Activated gamma-delta T cell treated with Interleukin-2 at 50 U/mL for 16 hours (primary cell): ENCODE measurements at places on chromosomes 2 and 18.

DNA sequence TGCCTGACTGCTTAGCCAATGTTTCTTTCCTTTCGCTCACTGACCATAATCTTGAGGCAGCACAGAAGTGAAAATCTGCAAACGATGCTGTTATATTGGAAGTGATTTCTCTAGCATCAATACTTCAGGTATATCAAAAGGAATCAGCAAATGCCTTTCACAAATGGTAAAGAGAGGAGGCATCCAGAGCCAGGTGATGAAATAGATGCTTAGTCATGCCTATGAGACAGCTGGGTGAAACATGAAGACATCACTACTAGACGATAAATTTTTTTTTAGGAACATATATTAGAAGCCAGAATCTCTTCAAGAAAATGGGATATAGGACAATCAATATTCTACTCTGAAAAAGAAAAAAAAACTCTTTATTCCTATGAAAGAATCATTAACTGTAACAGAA is 249.2 kb upstream of the SLC39A10 start:
- DNase-seq, result no peak

DNA sequence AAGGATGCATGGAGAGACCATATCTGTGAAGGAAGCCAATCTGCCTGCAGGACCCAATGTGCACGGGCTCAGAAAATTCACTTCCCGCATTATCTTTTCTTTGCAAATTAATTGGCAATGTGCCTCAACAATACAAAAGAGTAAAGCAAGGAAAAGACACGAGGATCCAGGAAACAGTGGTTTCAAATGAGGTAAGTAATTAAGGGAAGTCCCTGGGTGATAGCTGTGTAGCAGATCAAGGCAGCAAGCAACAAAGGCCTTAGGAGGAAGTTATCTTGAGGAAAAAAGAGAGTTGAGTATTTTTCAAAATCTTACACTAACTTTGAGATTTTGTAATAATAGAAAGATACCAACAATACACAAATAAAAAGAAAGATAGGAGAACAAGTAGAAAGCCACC is 44.3 kb upstream of the TGIF1 start:
- no peak for DNase-seq

GRCh38 chr18:24964216-24964615 is 387.8 kb downstream of the ZNF521 start:
- no peak for DNase-seq

DNA sequence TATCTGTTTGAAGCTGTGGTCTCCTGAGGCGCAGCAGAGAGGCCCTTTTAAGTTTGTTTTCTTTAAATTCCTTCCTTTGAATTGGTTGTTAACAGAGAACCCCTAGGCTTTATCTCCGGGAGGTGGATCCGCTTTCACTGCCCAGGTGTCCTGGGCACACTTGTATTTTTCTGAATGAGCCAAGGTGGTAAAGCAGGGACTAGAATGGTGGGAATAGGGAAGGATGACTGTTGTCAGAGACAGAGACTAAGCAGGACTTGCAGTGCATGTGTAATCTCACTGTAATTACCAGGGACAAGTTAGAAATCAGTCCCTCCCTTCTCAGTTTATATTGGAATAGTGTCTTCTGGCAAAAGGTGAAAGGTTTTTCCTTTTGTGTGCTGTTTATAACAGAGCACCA is 72.8 kb downstream of the PHLPP1 start:
- DNase-seq, result no peak

DNA sequence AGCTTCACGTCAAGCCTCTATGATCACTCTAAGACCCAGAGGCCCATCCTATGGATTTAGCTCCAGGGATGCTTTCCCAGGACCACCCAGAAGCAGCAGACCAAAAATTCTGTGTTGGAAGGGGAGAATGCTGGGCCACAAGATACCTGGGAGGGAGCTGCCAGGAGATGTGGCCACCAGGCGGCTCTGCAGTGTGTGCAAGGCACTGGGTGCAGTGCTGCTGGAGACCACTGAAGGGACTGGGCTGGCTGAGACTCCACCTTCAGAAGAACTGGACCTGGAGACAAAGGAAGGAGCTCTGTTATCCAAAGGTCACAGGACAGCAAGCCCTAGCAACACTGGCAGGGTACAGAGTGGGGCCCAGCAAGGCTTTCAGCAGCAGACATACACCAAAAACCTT is 34.0 kb downstream of the KANSL3 start:
- DNase-seq, result no peak

DNA sequence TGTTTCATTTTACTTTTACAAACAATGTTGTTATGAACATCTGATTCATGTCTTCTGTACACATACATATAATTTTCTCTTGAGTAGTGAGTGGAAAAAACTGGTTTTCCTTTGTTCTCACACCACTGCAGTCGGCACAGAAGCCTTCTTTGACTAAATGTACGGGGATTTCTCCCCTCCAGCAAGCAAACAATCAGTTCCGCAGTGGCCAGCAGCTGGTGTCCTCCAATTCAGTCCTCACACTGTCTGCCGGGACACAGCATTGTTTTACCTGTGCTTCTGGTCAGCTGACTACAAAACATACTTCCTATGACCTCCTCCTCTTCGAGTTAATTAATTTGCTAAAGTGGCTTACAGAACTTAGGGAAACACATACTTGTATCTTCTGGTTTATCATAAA is 202.8 kb downstream of the WDR7 start:
- no peak for DNase-seq

GRCh38 chr2:96822786-96823185 is 6.7 kb downstream of the CNNM3 start:
- no peak for DNase-seq

- no peak for DNase-seq
These were observed 505 bp upstream of the ACYP2 start for GRCh38 chr2:54114936-54115283.

- no peak for DNase-seq
These were observed 101.3 kb upstream of the ZEB2 start for GRCh38 chr2:144621266-144621665.
